ENCODE measurements at places on chromosomes 5 and 9. TPM values are rescaled to one million over a fixed set of nuclear protein-coding genes. Genes with fewer than 3 reads are reported as not detected.

The DOCK2 gene
- 3.3 TPM for total RNA-seq

The MTAP gene
- total RNA-seq, result 21.5 TPM

The PTPDC1 gene
- total RNA-seq, result 11.8 TPM

The EIF4EBP3 gene
- total RNA-seq, result 5.3 TPM

The CA9 gene
- total RNA-seq, result 2.4 TPM

The TMEM171 gene
- not detected for total RNA-seq

- no peak for DNase-seq
These were observed 56.2 kb downstream of the ABHD17B start for GRCh38 chr9:71854811-71855210.

DNA sequence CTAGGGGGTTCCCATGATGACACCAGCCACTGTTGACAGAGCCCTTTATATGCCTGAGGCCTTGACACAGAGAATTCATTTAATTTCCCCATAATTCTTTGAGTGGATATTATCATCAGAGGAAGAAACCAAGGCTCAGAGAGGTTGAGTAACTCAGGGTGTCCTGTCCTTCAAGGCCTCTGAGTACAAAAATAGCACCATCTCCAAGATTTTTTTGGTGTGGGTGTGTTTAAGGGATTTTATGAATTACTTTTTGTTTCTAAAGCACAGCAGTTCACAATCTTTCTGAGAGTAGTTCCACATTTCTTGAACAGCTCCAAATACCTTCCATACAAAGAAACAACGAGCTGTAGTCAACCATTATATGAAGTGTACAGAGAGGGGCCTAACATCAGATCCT, 6.2 kb upstream of the GSN start:
- DNase-seq, result no peak

DNA sequence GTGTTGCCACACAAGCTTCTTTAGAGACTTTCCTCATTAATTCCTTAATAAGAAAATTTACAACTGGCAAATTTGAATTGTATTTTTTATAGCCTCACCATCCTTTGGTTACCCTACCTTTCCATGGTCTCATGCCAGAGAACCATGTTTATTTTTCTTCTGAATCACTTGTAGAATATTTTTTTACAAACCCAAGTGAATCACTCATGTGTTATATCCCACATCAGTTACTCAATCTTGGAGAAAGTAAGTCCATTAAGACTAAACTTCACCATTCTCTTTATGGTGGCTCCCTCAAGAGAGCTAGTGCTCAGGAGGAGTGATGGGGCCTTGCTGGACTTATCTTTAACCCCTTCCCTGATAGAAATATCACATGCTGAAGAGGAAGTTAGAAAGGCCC, 128.9 kb downstream of the SUSD1 start:
- DNase-seq, result no peak

GRCh38 chr5:94433397-94434163, 184.8 kb downstream of the KIAA0825 start:
- no peak for DNase-seq

- no peak for DNase-seq
These were observed 83.8 kb downstream of the DAPK1 start for GRCh38 chr9:87581513-87581912.

GRCh38 chr5:127705120-127705892, 2.1 kb downstream of the CCDC192 start:
- DNase-seq, result no peak

DNA sequence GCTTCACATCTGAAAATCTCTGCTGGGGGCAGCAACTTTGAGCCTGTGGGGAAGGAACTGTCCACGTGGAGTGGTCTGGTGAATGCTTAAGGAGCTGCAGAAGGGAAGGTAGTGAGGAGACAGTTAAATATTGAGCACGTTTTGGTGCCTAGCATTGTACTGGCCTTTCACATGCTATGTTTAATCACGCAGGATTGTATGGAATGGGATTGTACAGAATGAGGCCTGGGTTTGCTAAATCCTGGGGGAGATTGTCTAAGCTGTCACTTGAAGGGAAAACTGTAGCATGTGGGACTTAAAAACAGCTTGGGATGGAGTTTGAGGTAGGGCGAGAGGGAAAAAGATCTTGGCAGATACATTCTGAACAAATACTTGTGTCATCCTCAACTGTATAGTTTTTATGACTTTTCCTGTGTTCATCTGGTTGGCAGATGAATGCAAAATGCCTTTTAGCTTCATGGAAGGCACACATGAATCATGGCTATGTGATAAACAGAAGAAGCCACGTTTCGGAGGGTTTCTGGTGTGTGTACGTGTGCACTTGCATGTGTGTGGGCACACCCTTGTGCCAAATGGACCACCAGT, 106.6 kb downstream of the TMC1 start:
- no peak for DNase-seq

DNA sequence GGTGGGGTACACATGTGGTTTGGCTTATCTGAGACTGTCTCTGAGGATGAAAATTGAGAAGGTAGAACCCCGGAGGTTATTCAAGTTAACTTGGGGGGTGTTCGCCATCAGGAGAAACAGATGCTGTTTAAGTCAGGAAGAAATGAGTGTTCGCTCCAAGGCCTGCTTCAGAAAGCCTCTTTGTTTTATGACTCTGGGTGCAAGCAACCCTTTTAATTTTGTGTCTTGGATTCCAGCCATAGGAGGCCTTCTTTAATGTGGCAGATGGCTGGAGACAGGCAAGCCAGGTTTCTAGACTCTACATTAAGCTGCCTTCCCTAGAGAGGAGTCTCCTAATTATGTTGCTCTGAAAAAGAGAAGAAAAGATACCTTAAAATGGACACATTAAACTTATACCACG, 4.2 kb upstream of the SMAD5 start:
- no peak for DNase-seq

- no peak for DNase-seq
These were observed 10.3 kb upstream of the RGMB start for GRCh38 chr5:98763001-98763630.

GRCh38 chr9:72254901-72255545, 105.8 kb downstream of the GDA start:
- DNase-seq, result no peak

GRCh38 chr9:30197954-30198353, 2186.5 kb upstream of the ACO1 start:
- DNase-seq, result no peak

DNA sequence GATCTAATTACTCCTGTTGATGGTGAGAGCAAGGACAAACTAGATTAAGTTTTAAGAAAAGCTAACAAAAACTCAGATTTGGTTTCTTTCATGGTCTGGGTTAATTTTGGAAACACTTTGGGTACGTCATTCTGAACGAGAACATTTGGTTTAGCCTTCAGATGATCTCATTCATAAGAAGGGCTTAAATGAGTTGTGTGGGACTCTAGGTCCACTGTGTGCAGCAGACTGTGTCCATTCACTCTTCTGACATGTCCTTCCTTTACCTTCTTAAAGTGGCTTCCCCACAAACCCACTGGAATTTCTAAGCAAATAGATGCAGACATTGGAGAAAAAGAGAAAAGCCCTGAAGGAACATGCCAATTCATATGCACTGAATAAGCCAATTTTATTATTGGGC, 96.8 kb downstream of the FBXO4 start:
- no peak for DNase-seq

Data from cardiac muscle cell (in vitro differentiated cells and primary cell).